ENCODE measurements at places on chromosomes 5 and 9. TPM values are rescaled to one million over a fixed set of nuclear protein-coding genes. Genes with fewer than 3 reads are reported as not detected.

LPAR1 gene
- 49.4 TPM for total RNA-seq

GRCh38 chr5:121841892-121842291 is 9.8 kb upstream of the FTMT start:
- no peak for DNase-seq

DNA sequence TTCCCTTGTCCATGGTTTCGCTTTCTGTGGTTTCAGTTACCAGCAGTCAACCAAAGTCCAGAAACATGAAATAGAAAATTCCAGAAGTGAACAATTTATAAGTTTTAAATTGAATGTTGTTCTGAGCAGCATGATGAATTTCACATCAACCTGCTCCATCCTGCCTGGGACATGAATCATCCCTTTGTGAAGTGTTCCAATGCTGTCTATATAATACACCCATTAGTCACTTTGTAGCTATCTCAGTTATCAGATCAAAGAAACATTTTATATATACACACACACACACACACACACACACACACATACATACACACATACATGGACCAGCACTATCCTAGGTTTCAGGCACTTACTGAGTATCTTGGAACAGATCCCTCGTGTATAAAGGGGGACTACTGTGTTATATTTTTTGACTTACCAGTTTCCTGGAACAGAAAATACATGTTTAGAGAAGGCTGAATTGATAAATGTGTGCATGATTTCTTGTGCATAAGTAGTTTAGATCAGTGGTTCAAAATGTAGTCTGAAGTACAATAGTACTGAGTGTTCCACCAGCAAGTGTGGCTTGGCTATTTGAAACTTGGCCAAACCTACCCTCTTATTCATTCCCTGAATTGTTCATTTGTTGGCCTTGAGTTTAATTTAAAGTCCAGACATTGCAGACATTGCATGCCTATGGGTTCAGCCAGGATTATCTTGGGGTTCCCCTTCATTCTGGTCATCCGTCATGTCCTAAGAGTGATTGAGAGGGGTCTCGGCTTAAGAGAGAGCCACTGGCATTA is 510.0 kb downstream of the GADD45G start:
- no peak for DNase-seq

DNA sequence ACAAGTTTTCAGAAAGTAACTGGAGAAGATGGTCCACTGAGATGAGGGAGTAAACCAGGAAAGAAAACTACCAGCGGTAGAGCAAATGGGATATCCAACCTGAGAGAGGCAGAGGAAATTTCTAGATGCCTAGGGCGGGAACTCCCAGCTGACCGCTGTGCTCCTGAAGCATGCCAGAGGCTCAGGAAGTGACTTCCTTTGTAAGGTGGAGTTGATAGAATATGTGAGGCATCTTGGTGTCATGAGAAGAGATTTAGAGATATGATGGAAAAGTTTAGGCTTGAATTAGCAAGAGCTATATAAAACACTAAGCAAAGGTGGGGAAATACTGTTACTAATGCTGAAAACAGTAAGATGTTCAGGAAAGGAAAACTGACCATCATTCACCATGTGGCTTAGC is 124.1 kb downstream of the C9orf152 start:
- no peak for DNase-seq

ACER2 gene
- 38.1 TPM for total RNA-seq

DNA sequence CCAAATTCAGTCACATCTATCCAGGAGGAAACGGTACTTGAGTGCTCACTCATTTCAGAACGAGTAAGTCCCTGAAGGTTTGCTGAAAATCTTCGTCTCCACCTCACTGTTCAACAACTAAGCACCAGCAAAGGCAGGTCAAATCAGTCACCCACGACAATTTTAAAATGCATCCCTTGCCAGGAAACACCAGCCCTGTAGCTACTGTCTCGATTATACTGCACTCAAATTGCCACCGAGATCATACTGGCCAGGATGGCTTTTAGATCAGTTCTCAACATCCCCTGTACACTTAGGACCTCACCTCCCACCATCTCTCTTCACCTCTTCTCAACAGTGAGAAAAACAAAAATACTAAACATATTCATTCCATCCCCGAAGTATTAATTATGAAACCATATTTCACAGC is 298.6 kb downstream of the AGTPBP1 start:
- DNase-seq: no peak

DNA sequence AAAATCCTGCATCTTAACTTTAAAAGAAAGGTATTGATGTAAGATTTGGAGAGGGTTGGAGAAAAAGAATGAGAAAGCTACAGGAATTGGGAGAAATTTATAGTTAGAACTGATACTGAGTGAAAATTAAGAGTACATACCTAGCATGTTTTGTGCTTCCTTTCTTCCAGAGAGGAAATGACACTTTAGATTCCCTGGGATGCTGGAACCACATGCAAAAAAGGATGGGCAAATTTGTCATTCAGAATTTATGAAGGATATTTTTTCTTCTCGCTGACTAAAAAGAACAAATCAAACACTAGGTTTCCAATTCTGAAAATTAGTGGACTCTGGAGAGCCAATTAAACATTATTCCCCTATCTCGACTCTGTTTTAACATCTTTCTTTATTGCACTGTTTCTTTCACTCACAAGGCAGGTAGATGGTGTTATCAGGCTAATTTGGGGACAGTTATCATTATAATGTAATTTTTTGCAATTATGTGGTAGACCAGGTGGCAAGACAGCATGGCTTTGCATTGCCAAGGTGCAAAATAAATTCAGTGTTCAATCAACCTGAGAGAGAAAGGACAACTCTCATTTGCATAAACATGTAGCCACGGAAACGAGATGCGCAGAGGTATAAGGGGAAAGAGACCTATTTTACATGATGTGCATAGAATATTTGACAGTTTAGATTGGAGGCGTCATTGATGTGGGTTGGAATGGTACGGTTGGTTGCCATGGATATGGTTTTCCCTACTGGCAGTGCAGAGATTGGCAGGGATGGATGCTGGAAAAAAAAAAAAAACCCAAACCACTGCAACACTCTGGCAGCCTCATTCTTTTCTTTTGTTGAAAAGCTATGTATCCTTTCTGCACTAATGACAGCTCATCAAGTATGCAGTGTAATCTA is 320.4 kb upstream of the CCNH start:
- no peak for DNase-seq

MARCHF11 gene
- not detected for total RNA-seq

DNA sequence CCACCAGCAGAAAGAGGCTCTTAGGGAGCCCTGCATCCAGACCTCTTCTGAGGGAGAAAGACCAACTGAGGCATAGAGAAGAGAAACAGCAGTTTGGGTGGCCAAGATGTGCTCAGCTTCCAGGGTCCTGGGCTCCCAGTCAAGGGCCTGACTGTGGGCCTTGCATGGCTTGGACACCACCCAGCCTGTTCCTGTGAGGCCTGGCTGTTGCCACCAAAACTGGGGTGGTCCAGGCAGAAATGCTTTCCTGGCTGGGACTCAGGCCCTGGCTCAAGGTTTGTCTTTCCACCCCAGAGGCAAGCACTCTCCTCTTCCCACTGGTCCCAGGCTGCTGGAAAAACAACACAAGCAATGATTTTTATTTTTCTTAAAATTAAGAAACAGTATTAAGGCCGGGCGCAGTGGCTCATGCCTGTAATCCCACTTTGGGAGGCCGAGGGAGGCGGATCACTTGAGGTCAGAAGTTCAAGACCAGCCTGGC is 13.3 kb downstream of the MYOZ3 start:
- DNase-seq: no peak

Data from omental fat pad (tissue), 4 donors.